ENCODE measurements at places on chromosomes 5 and 9.
A peak's percentile ranks its signal among the peaks of the same experiment; 100 is the strongest.

- peak; percentile 77 for DNase-seq
These were observed 1.0 kb upstream of the TLE1 start for GRCh38 chr9:81690251-81690851.

- no peak for DNase-seq
These were observed at the start of gene PHF2 for GRCh38 chr9:93576258-93577077. Gene PHF2, plus strand, starts transcription at chr9:93576584. Its CDS starts 190 bp downstream, at chr9:93576774.

DNA sequence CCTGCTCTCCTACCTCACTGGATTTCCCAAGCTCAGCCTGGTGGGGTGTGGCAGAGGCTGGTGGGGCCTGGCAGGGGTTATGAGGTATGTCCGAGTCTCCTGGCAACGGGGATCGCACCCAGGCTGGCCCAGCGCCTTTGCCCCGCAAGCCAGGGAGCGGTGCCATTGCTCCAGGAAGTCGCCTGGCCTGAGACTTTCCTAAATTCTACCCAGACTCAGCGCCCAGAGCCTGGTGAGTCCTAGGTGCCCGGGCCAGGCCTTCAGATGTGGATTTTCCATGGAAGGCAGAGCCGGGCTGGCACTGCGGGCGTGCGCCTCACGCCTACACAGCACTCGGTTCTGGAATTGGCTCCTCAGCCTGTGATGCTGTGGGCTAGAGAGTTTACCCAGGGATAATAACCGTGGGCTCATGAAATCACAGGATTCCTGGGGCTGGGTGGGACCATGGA is 155.4 kb upstream of the COL5A1 start:
- DNase-seq = no peak

DNA sequence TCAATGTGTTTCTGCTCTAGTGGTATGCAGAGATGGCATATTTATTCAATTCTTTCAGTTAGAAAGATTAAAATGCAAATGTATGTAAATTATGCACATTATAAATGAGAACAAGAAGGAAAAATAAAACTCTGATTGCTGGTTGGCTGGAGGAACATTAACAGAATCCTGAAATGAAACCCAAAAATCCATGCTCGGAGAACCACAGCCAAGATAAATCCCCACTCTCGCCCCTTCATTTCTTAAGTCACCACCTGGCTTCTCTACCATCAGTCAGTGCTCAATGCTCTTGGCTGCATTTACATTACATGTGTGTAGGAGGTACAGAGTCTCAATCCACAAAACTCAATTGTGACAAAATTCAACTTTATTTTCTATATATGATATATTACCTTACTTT is 184.9 kb downstream of the TRIM36 start:
- DNase-seq = no peak

DNA sequence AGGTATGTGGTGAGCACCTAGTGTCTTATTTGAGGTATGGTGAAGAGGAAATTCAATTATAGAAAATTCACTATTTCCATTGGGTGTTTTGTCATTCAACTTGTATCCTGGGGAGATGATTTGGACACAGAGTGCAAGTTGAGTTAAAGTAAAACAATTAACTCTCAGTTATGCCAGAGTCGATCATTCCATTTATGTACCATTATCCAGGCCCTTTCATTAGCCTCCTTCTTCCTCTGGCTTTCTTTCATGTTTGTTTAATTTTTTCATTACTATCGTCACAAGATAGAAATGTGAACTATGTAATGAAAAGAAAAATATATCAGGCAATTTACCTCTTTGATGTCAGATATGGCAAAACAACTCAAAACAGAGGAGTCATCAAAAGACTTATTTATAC is 1347.2 kb upstream of the NUDT12 start:
- DNase-seq = no peak

GRCh38 chr5:157563373-157563928 is 12.1 kb downstream of the ADAM19 start:
- DNase-seq = no peak

- DNase-seq = no peak
These were observed 255.0 kb upstream of the TAS2R1 start for GRCh38 chr5:9885164-9885563.

- DNase-seq = no peak
These were observed 310.4 kb downstream of the ACTL7B start for GRCh38 chr9:108545436-108545835.

GRCh38 chr9:4793459-4794395 is 983 bp downstream of the RCL1 start:
- peak; percentile 31 for DNase-seq

DNA sequence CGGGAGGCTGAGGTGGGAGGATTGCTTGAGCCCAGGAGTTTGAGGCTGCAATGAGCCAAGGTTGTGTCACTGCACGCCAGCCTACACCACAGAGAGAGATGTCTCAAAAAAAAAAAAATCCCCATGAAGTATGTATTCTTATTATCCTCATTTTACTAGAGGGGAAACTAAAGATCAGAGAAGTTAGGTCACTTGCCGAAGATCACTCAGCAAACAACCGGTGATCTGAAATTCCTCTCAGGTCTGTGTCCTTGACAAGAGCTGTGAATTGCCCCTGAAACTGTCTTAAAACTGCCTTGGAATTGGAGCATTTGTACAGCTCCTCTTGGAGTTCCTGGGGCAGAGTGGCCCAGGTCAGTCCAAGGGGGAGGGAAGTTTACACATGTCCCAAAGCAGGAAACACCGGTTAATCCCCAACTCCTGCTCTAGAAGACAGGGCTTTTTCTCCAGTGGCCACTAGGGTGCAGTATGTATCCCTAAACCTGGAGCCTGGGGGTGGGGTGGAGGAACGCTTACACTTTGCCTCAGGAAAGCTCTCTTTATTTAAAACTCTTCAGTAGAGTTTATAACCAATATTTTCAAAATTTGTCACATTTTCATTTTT is 27.6 kb downstream of the AQP7 start:
- peak; percentile 34 for DNase-seq

GRCh38 chr5:98301547-98301946 is 471.9 kb upstream of the RGMB start:
- DNase-seq = no peak

- DNase-seq = no peak
These were observed 590.9 kb upstream of the ZNF608 start for GRCh38 chr5:125337294-125337693.

- DNase-seq = peak; percentile 20
These were observed 214.3 kb downstream of the GNA14 start for GRCh38 chr9:77433675-77434445.

DNA sequence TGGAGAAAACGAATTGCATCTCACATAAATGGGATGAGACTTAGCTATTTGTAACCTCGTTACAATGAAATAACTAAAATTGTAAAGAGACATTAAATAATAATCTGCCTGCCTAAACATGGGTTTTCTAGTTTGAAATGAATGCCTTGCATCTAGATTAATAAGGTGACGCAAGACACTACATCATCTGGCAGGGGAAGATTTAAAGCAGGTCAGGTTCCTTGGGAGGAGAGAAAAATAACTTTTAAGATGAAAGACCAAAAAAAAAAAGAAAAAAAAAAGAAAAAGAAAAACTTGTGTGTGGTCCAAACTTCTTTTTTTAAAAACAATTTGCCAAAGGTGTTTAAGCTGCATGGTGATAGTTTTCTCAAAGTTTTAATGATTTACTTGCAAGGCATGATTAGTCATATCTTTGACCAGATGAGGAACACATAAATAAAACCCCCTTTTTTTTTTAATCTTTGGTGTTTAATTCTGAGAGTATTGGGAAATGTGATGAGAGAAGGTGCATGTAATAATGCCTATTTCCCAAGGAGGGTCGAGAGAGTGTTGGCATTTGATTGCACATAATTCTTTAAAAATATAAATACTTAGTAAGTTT is 122.9 kb upstream of the ADAMTSL1 start:
- DNase-seq = no peak

- DNase-seq = no peak
These were observed 71.9 kb downstream of the KIF4B start for GRCh38 chr5:155085282-155085989.
